ENCODE measurements at places on chromosomes 11 and 22.

DNA sequence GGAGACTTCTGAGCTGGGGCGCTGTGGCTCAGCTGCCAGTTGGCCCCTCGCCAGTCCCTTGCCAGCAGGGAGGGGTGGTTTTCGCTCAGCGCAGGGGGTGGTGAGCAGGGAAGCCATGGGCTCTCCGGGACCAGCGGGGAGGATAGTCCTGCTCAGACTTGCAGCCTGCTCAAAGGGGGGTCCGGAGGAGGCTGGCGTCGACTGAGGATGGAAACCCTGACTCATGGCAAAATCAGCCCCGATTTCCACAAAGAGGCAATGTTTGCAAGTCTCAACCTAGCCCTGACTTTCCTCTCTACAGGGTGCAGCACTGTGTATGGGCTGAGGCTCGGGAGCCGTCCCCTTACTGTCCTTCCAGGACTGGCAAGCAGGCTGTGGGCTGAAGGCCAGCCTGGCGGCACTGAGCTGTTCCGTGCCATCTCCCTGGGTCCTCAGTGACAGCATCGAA, 35.1 kb downstream of the FBLN1 start:
- no peak for DNase-seq

DNA sequence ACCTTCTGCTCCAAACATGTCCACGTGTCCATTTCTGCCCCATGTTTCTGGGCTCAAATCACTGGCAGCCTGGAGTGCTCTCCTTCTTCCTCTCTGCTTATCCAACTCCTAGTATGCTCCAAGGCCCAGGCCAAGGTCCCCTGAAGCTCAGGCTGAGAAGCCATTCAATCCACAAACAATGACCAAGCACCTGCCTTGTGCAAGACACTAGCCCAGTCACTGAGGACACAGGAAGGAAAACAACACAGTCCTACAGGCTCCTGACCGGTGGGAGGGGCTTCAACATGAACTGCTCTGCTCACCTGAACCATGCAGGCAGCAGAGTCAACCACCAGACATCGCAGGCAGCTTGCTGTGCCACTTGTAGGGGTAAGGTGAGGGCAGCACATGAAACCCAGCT, 93.6 kb downstream of the RPL27A start:
- DNase-seq = no peak

DNA sequence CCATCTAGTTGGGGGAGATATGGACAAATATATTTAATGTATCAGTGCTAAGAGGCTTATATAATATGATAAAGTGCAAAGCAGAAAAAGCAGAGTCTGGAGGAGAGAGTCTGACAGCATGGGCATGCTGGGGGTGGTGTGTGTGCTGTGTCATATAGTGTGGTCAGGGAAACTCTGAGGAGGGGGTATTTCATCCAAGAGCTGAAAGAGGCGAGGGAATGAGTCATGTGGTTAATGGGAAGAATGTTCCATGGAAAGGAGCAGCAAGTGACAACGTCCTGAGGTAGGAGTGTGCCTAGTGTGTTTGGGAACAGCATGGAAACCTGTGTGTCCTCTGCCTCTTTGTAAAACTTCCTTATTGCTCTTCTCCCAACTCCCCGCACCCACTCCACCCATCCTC, 38.0 kb downstream of the EIF3F start:
- DNase-seq = no peak

GRCh38 chr11:128881221-128881620, 9.9 kb upstream of the KCNJ5 start:
- DNase-seq = no peak

DNA sequence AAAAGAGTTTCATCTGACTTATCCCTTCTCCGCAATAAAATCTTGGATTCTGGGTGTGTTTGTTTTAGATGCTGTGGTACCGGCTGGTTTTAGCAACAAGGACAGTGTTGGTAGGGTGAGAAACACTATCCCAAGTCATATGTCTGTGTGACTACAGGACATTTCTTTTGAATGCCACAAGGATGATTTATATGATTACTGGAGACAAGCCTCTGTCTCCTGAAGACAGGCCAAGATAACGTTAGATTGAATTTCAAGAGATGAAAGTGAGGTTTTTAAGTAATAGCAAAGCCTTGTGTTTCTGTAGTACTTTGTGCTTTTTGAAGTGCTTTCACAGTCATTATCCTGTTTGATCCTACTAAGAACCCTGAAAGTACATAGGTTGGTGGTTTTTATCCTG, 101.6 kb downstream of the COMMD9 start:
- no peak for DNase-seq

- DNase-seq = no peak
Observed at GRCh38 chr11:116733969-116734508, 38.7 kb downstream of the BUD13 start.

All from Caki2 (cell line).